Caco-2 (cell line): ENCODE measurements at places on chromosomes 4 and X. TPM values are rescaled to one million over a fixed set of nuclear protein-coding genes. Genes with fewer than 3 reads are reported as not detected.

GRCh38 chrX:56813318-56813837 lies 84.3 kb downstream of the NBDY start:
- no peak for DNase-seq

DNA sequence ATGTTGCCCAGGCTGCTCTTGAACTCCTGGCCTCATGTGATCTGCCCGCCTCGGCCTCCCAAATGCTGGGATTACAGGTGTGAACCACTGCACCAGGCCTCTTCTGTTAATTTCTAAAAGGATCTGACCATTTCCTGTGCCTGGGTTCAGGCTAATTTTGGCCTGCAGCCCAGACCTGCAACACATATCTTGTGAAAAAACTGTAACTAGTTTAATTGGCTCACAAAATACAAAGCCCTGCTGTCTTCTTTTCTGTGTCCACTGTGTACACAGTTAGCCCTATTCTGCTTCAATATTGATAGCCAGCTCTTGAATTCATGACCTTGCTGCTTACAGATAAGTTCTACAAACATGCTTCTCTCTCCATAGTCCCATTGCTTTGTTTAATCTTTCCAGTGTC lies 753.5 kb downstream of the PDHA2 start:
- DNase-seq = no peak

DNA sequence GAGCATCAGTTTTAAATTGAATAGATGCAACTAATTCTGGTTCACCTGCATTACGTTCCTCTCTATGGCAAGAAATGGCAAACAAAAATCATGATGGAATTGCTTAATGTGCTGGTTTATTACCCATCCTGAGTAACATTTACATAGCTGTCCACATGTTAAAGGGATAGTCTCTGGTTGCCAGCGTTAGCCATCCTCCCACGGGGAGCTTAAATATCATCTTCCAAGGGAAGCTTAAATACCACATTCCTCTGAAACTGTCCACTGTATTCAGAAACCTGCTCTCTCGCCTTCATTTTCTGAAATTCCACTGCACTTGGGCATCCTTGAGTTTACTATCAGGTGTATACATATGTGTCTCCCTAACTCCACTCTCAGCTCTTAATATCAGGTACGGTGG lies 586.6 kb downstream of the TLL1 start:
- no peak for DNase-seq

DNA sequence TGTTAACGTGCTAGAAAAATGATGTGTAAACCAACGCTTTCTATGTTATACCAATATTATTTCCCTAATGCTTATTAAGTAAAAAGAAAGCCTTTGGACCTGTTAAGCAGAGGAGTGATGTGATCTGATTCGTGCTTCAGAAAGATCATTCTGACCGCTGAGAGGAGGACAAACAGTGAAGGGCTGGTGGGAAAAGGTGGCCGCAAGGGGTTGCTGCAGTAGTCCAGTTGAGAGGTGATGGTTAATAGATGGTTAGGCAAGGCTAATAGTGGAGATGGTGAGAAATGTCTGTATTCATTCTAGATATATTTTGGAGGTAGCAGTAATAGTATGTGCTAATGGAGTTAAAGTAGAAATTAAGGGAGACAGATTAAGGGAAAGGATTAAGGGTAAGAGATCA lies 12.9 kb upstream of the VGLL1 start:
- no peak for DNase-seq

- DNase-seq = peak; percentile 49
These were observed 5.4 kb upstream of the PRICKLE3 start for GRCh38 chrX:49191574-49192011.

DNA sequence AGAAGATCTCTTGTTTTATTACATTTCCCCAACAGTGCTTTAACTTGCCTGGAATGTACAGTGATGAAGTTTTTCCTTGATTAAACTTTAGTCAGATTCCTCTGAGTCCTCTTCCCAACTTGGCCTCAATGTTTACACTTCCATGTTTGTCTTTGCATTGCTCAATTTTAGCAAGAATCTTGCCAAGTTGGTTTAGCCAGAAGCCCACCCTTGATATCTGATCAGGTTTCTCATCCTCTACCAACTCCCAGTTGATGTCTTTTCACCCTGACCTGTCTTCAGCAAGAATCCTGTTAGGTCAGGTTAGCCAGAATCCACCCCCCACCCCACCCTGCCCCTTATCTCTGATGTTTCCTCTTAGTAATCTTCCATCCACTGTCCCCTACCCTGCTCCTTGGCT lies 120.9 kb downstream of the MBNL3 start:
- peak; percentile 70 for DNase-seq

- DNase-seq = peak; percentile 78
These were observed 40.4 kb downstream of the ENPEP start for GRCh38 chr4:110516106-110516922.

GRCh38 chr4:53349091-53349491 lies 16.8 kb downstream of the SCFD2 start:
- no peak for DNase-seq

DNA sequence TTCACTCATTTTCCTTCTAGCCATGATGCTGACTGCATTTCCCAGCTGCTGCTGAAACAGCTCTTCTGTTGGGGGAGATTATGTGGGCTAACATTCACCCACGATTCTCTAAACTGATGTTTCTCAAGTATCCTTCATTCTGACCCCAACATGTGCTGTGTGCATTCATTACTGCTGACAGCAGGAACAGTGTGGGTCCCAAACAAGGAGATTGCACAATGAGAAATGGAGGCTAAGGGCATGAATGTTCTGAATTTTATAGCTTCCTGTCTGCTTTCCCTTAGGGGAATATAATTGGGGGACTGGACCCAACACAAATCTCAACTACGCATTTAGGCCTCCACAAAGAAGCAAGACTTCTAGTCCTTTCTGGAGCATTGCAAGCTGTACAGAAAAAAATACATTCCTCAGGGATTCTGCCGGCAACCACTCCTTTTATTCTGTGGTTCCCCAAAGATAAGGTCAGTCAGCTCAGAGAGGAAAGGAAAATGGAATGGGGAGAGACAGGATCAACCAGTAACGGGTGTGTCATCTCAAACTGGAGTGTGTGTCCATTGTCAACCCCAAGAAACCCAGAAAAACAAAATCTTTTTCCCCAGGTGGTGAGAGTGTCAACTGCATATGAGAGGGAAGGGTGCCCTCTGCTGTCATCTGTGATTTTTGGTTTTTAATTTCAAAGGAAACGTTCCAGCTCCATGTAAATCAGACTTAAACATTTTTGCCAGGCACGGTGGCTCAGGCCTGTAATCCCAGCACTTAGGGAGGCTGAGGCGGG lies 81.5 kb upstream of the EGFL6 start:
- peak; percentile 75 for DNase-seq

- DNase-seq = no peak
These were observed 66.3 kb downstream of the SRPX start for GRCh38 chrX:38154340-38154739.

DNA sequence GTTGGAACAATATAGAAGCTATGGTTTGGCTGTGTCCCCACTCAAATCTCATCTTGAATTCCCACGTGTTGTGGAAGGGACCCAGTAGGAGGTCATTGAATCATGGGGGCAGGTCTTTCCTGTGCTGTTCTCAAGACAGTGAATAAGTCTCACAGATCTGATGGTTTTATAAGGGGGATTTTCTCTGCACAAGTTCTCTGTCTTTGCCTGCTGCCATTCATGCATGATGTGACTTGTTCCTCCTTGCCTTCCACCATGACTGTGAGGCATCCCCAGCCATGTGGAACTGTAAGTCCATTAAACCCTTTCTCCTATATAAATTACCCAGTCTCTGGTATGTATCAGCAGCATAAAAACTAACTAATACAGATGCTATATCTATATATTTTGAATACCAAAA lies 135.2 kb upstream of the EDNRA start:
- no peak for DNase-seq

DNA sequence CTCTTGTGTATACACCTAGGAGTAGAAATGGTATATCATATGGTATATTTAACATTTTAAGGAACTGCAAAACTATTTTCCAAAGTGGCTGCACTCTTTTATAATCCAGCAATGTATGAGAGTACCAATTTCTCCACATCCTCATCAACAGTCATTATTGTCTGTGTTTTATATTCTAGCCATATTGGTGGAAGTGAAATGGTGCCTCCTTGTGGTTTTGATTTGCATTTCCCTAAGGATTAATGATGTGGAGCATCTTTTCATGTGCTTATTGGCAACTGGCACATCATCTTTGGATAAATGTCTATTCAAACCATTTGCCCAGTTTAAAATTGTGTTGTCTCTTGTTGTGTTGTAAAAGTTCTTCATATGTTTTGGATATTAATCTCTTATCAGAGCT lies 9.6 kb downstream of the BMP15 start:
- no peak for DNase-seq

- DNase-seq = no peak
These were observed 481.7 kb downstream of the NAF1 start for GRCh38 chr4:162684998-162685397.

DNA sequence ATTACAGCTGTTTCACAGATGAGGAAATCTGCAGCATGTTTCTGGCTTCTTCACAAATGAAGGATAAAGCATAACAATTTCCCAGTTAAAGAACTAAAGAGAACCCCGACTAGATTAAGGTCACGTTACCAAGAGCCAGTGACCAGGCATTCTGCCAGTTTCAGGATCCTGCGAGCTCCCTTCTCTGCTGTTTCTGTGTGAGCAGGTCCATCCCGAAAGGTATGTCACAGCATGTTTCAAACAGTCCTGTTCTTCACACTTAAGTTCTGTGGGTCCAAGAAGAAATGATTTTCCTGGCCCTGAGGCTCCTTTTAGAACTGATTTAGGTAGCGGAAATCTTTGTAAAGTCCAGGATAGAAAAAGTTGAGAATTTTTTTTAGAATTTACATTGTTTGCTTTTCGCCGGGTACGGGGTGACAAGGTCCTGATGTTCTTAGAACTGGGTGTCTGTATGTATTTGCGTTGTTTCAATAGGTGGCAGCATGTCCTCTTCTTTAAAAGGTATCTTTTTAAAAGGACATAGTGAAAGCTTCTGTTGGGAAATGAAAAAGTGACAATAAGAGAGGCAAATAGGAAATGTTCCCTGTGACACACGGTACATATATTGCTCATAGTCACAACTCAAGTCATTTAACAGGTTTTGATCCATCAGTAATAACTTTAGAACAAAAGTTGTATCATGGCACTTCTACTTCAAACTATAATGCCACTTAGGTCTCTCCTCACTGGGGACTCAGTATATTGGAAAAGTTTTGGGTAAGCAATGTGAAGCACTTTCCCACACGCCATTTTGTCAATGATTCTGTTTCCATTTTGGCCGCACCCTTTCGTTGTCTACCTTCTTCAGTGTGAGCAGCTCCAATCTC lies 18.4 kb downstream of the IL21 start:
- peak; percentile 42 for DNase-seq

DNA sequence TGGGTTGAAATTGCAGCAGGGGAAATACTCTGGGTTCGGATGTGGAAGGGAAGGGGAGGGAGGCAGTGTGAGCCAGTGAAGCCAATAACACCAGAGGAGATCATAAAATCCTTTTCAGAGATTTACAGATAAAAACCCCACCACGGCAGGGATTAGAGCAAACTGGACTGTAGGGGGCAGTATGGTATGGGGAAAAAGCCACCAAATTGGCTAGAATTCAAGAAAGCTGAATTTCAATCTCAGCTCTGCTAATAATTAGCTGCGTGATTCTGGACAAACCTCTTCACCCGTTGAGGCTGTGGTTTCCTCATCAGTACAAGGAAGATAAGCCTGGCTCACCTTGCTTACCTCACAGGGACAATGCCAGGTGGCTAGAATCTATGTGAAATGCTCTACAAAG lies 108.1 kb downstream of the ATG4A start:
- peak; percentile 31 for DNase-seq

DNA sequence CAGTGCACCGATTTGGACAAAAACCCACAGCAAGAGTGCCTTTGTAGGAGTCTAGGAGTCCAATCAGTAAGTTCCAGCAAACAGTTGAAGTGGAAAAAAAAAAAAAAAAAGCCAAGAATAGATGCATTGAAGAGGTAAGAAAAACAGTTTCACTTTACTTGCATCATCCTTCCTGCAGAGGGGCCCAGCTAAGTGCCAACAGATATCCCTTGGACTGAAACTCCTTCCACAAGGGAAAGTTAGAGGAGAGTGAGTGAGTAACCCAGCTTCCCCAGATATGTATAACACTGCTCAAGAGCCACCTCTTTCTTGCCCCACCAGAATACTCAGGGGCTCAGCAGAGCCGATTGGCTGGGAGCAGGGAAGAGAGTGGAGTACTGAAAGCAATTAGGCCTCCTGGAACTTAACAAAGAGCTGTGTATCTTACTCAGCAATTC lies 617.7 kb upstream of the SMIM31 start:
- DNase-seq = peak; percentile 7

GRCh38 chrX:10518073-10518472 lies 102.3 kb downstream of the MID1 start:
- no peak for DNase-seq

DNA sequence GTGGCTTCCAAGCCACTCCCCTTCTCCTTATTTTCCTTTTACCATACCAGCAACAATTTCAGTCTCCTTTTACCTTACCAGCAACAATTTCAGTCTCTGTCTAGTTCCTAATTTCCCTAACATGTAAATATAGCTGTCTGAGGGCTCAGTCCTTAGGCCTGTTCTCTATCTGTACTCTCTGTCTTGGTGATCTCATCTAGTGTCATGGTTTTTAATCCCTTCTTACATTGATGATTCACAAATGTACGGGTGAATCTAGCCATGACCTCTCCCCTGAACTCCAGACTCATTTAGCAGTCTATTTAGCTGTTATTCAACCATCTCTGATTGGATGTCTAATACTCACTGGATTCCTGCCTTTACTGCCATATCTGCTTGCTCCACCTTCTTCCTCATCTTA lies 7.2 kb downstream of the IL15 start:
- DNase-seq = no peak

DNA sequence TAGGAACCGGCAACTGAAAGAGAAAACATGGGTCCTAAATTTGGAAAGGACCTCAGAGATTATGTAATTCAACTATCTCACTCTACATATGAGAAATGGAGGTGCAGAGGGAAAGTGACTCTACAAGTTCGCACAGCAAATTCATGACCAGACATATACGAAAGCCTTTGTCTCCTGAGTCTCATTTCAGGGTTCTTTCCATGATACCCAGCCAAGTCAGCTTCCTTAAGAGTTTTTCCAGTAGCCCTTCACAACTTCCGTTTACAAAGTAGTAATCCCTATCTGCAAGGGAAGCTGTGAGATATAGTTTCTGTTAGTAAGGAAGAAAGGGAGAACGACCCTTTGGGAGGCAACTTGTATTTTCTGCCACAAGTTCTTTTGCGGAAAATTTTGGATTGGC lies 110.6 kb downstream of the TEX13A start:
- no peak for DNase-seq

The OTC gene
- not detected in 2 replicates for total RNA-seq

The MCUB gene
- 1.8 and 3.6 TPM in 2 replicates for total RNA-seq

The SAGE1 gene
- not detected in 2 replicates for total RNA-seq

The MAGEA2 gene
- total RNA-seq = not detected in 2 replicates

The HMGB3 gene
- 90.3 and 115 TPM in 2 replicates for total RNA-seq

The KLHL34 gene
- total RNA-seq = not detected in 2 replicates

The RPS6KA6 gene
- total RNA-seq = 8.7 and 9.2 TPM in 2 replicates

The MUC7 gene
- total RNA-seq = not detected in 2 replicates

The GPC4 gene
- 1.0 and 1.2 TPM in 2 replicates for total RNA-seq

The CENPVL3 gene
- total RNA-seq = not detected in 2 replicates

The CRMP1 gene
- not detected in 2 replicates for total RNA-seq
